ENCODE measurements at places on chromosomes 4 and X. TPM values are rescaled to one million over a fixed set of nuclear protein-coding genes. Genes with fewer than 3 reads are reported as not detected.

- peak; percentile 41 for DNase-seq
These were observed 21.7 kb downstream of the PDLIM3 start for GRCh38 chr4:185513489-185514181.

The HGFAC gene
- total RNA-seq = 0.80 TPM

DNA sequence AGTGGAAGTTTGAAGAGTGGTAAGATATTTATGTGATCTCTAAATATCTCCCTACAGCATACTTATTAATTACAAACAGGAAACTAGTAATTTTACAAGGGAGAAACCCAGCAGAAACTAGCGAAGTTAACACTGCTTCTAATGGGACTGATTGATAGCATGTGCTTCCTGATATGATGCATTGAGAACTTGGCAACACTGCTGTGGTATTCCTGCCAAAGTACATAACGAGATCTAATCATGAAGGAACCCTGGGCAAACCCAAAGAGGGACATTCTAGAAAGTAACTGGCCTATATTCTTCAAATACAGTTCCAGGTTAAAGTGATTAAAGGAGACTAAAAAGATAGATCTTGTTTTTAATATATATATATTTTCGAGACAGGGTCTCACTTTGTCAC lies 4.6 kb upstream of the GPR34 start:
- no peak for DNase-seq

The CYTL1 gene
- total RNA-seq = 11.0 TPM

DNA sequence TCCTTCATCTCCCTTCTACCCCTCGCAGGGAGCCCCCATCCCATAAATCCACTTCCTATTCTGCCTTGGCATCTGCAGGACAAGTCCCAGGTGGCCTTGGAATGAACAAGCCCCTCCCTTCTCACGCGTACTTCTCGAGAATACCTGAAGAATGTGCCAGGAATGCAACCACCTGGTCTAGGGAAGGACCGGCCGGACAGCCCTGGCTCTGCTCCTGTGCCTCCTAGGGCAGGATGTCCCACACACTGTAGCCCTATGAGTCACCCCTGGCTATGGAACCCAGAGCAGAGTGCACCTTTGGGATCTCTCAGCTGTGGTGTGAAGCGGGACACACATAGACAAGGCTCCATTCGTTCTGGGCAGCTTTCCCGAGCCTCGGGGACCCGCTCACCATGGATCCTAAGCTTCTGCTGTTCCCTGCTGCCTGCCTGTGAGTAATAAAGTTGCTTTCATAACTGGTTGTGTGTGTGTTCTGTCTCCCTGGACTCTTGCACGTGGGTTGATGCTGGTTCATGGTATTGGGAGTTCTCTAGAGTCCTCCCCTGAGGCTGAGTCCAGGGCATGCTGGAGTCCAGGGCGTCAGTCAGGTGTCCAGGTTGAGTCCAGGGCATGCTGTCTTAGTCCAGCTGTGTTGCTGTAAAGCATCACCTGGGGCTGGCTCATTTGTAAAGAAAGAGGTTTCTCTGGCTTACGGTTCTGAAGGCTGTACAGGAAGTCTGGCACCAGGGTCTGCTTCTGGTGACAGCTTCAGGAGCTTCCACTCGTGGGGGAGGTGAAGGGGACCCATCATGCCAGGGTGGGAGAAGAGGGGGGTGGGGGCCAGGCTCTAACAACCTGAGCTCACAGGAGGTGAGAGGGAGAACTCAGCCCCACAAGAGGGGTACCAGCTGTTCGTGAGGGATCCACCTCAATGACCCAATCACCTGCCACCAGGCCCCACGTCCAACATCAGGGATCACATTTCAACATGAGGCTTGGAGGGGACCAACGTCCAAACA lies 7.4 kb upstream of the PDE6B start:
- DNase-seq = no peak

DNA sequence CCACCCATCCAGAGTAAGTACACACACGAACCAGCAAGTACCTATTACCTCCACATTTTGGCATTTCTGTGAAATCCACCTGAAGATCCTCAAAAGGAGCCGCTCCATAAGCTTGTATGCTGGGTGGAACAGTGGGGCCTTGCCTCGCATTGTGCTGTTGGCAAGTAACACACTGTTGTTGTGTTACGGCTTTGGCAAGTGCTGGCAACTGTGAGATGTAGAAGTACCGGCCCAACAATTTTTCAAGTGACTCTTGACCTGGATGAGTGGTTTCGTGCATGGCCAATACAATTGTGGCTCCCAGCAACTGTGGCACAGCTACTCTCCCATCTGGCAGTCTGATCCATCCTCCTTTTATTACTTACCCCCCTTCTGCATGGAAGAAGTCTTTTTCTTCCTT lies 128.7 kb downstream of the CCNB3 start:
- DNase-seq = no peak

The AMBN gene
- total RNA-seq = not detected

DNA sequence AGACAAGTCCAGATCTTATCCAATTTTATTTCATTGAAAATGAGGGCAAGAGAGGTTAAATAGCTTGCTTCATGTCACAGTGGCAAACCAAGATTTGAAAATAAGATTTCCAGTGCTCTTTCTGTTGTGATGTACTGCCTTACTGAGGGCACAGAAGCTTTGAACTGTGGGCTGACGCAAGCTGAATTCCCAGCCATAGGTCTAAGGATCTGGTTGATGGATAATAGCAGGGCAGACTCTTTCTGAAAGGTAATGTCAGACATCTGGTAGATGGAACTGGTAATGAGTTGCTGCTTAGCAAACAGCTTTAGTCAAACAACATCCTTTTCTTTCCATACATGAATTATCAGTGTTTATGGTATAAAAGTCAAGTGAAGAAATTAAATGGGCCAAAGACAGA lies 193.9 kb upstream of the RASGEF1B start:
- no peak for DNase-seq

The RENBP gene
- total RNA-seq = 3.1 TPM

- no peak for DNase-seq
These were observed 105.8 kb upstream of the CBR4 start for GRCh38 chr4:169115897-169116254.

The ART3 gene
- total RNA-seq = 26.0 TPM

- DNase-seq = no peak
These were observed 765.6 kb upstream of the TENM3 start for GRCh38 chr4:181477591-181477990.

GRCh38 chrX:100931218-100931924 lies 2.7 kb upstream of the XKRX start:
- DNase-seq = no peak

DNA sequence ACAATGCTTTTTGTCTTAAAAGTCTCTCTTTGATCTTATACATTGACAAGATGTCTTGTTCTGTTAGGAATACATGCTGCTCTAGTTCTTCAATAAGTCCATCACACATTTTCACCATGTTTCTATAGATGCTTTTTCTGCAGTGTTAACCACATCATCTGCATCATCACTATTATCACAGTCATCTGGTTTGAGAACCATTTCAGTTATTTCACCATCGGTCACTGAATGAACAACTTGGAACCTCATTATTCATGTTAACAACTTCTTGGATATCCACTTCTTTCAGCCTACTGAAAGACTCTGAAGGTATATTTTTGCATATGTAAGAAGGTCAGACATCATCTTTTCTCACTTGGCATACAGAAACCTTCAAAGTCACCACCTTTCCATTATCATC lies 975.2 kb downstream of the STIM2 start:
- DNase-seq = no peak

DNA sequence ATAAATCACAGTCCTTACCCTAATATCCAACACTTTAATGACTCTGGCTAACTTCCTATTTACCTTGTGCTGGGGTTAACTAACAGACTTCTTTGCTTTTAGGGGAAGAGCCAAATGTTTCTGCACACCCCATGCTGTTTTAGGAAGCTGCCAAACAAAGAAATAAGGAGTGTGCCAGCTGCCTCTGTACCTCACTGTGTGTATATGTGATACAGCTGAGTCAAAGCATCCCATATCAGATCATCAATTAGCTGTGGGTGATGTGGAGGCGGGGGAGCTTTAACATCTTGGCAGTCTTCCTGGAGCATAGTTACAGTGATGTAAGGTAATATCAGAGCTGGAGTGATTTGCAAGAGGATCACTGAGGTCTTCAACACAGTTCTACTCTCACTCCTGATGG lies 95.4 kb downstream of the COL25A1 start:
- peak; percentile 72 for DNase-seq

DNA sequence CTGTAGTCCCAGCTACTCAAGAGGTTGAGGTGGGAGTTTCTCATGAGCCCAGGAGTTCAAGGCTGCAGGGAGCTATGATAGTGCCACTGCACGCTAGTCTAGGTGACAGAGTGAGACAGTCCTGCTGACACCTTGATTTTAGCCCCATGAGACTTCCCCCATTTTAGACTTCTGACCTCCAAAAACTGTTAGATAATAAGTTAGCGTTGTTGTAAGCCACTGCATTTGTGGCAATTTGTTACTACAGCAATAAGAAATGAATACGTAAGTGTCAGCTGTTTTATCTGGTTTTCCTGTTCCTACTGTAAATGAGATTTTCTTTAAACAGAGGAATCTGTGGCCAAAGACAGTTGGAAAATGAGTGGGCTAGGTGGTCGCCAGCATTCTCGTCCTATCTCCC lies 83.9 kb downstream of the ARHGAP10 start:
- no peak for DNase-seq

- no peak for DNase-seq
These were observed 566.3 kb downstream of the STPG2 start for GRCh38 chr4:97577004-97577403.

DNA sequence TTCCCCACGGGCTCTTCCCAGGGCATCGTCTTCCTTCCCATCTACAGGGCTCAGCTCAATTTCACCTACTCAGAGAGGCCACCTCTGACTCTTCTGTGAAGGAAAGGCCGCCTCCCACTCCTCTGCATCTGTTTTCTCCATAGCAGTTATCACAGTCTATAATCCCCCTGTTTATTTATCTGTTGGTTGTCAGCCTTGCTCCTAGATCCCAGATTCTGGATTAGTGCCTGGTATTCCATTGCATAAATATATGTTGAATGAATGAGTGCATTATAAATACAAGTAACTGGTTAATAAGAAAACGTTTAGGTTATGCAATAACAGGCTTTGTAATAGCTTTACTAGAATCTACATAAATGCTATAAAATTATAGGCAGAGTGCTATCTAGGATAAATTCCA lies 52.9 kb downstream of the NSG1 start:
- DNase-seq = no peak

DNA sequence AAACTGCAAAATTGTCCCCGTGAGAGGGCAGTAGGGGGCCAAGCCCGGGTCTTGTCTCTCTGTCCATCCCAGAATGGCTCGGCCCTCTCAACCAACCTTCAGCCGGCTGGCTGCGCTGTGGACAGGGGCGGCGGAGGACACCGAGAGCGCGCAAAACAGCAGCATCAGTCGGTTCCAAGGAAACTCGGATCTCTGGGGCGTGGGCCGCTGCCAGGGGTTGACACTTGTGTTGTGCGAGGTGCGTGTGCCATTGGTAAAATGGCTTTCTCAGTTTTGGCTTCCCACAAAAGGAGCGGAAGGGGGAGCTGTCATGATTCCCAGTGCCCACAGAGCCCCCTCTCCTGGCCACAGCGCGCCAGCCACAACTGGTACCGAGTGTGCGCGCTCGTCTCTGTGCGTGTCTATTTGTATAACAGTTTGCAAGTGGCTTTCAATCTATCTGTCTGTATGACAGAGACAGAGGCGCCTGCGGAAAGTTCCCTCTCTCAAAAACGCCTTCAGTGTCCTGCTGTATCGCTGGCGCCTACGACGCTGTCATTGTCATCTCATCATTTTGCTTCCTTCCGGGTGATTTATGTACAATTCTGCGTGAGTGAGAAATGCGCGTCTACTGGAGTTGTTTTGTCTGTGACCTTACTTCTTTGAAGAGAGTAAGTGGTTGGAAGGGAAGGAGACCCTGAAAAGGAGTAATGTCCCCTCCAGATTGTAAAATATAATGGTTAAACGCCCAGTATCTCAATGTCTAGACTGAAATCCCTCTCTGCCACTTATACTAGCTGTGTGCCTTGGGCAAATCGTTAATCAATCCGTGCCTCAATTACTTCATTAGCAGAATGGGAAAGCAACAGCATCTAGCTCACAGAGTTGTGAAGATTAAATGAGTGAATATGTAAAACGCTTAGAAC lies 1.8 kb downstream of the DKK2 start:
- peak; percentile 86 for DNase-seq

The SULT1E1 gene
- 34.8 TPM for total RNA-seq

GRCh38 chrX:127459790-127460189 lies 592.4 kb downstream of the ACTRT1 start:
- no peak for DNase-seq

DNA sequence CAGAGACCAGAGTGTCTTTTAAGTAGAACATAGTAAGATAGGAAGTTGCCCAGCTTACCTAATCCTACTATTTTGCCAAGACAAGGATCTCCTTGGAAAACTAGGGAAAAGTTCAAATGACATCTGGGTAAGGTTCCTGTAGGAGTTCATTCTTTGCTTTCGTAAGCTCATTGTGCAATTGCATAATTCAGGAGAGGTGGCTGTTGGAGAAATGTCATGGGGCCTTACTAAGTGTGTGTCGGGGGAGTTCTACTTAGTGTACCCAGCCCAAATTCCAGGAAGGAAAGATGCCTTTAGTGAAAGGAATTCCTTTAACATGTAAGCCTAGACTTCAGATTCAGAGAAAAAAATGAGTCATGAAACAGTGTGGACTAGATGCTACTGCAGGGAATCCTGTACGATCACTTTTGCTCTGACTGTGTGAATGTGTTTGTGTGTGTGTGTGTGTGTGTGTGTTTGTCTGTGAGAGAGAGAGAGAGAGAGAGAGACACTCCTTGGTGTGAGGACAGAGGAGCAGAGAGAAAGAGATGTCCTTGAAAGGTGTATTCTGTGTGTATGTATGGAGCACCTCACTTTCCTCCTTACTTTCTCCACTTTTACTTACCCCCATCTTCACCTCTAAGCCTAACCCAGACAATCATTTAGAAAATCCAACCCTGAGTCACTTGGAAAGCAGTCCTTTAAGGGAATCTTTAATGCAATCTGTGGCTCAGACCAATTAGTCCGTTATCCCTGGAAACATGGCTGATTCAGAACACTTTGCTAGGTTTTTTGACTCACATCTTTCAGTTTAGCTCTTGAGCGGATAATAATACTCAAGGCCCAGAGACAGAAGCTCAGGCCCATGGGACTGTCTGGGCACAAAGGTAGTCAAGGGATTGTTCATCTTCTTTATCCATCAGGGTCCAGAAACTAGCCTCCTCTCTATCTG lies 114.5 kb upstream of the ACSL4 start:
- no peak for DNase-seq

DNA sequence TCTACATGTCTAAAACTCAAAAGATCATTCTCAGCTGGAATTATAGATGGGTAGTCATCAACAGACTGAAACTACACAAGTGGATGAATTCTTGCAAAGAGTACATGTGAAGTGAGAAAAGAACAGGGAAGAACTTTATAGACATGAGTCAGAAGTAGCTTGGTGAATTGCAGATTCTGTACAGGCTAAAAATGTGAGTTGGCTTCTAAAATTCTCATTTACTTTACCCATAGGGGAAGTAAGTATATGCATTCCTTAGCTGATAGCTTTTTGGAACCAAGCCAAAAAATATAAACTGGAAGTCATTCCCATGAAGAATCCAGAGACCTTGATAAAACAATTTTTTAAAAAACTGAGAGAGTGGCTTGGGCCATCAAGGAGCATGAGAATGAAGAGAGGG lies 584.2 kb upstream of the FTHL17 start:
- peak; percentile 16 for DNase-seq

GRCh38 chr4:138305050-138305449 lies 62.9 kb upstream of the SLC7A11 start:
- peak; percentile 21 for DNase-seq

Measured in muscle of leg (tissue), 16 donors.